ENCODE measurements at places on chromosomes 7 and 10. TPM values are rescaled to one million over a fixed set of nuclear protein-coding genes. Genes with fewer than 3 reads are reported as not detected.

The RNF32 gene
- not detected for total RNA-seq

The MAD1L1 gene
- 39.4 TPM for total RNA-seq

The NPSR1 gene
- total RNA-seq = not detected

The PLEKHS1 gene
- total RNA-seq = not detected

The CASP2 gene
- 106 TPM for total RNA-seq

The TUBAL3 gene
- total RNA-seq = not detected

The GDF10 gene
- 1.0 TPM for total RNA-seq

The GRM3 gene
- total RNA-seq = not detected

The GRID1 gene
- total RNA-seq = not detected

The WDFY4 gene
- total RNA-seq = 0.11 TPM

The ADIRF gene
- not detected for total RNA-seq

The ELN gene
- total RNA-seq = not detected

The PTPRN2 gene
- 0.36 TPM for total RNA-seq

The ASB15 gene
- not detected for total RNA-seq

The WNT8B gene
- not detected for total RNA-seq

The ASB10 gene
- not detected for total RNA-seq

The UNCX gene
- total RNA-seq = not detected

The RASSF4 gene
- total RNA-seq = 2.0 TPM

The AGBL3 gene
- total RNA-seq = 3.4 TPM

The TEX36 gene
- total RNA-seq = not detected

The PKD1L1 gene
- total RNA-seq = 0.08 TPM

The ANKRD1 gene
- not detected for total RNA-seq

The BLNK gene
- not detected for total RNA-seq

The TACC2 gene
- total RNA-seq = not detected

The PTER gene
- total RNA-seq = 27.0 TPM

The CLDN4 gene
- not detected for total RNA-seq

The NAT16 gene
- not detected for total RNA-seq

The SIRT1 gene
- 30.9 TPM for total RNA-seq

The TMEM168 gene
- total RNA-seq = 14.3 TPM

The SDK1 gene
- 0.15 TPM for total RNA-seq

The PRF1 gene
- total RNA-seq = 142 TPM

The ERLIN1 gene
- 22.1 TPM for total RNA-seq

The GSTO2 gene
- total RNA-seq = 1.3 TPM

The PDZD7 gene
- total RNA-seq = 0.27 TPM

The C10orf95 gene
- total RNA-seq = 0.40 TPM

The TRPV6 gene
- not detected for total RNA-seq

The CLIP2 gene
- 1.5 TPM for total RNA-seq

The IFIT2 gene
- 1.3 TPM for total RNA-seq

The INSIG1 gene
- total RNA-seq = 47.0 TPM

The SFTPA1 gene
- not detected for total RNA-seq

The TAS2R38 gene
- not detected for total RNA-seq

The COBL gene
- total RNA-seq = not detected

The OR13A1 gene
- total RNA-seq = not detected

The CFAP70 gene
- 0.72 TPM for total RNA-seq

The SPDYE2B gene
- not detected for total RNA-seq

The ATXN7L1 gene
- total RNA-seq = 3.8 TPM

The NXPH1 gene
- total RNA-seq = not detected

The HTRA1 gene
- total RNA-seq = not detected
